ENCODE measurements at places on chromosomes 6 and 20. TPM values are rescaled to one million over a fixed set of nuclear protein-coding genes. Genes with fewer than 3 reads are reported as not detected.

GRCh38 chr6:145137425-145137824, 597.9 kb downstream of the EPM2A start:
- H3K27me3 ChIP-seq: no peaks in the 10 kb centered on the region
- no peak for DNase-seq
- H3K4me3 ChIP-seq: no peak overlapping the region
- H3K27ac ChIP-seq: no peak overlapping the region
- H3K4me1 ChIP-seq: no peaks in the 10 kb centered on the region
- no peaks in the 10 kb centered on the region for H3K36me3 ChIP-seq

DNA sequence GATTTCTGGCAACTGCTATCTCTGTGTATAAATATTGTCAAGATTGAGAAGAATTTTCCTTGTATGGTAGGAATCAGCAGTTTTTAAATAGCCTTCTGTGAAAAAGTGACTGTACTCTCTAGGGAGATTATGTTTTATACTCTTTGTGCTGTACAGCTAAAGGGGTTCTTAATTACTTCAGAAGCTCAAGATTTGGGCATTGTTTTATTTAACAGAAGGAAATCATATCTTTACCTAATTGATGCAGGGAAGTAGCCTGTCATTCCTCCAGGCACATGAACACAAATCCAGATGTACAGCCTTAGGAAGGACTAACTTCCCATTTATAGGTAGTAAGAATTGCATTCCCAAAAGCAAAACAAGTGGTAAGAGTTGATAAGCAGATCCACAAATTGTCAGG, 1.3 kb downstream of the CALHM5 start:
- H3K27ac ChIP-seq: peak overlapping the region; percentile 77
- no peaks in the 10 kb centered on the region for H3K27me3 ChIP-seq
- peaks cover 6% of the 10 kb centered on the region for H3K36me3 ChIP-seq
- no peak for DNase-seq
- peaks cover 16% of the 10 kb centered on the region for H3K4me1 ChIP-seq
- peak overlapping the region; percentile 45 for H3K4me3 ChIP-seq

DNA sequence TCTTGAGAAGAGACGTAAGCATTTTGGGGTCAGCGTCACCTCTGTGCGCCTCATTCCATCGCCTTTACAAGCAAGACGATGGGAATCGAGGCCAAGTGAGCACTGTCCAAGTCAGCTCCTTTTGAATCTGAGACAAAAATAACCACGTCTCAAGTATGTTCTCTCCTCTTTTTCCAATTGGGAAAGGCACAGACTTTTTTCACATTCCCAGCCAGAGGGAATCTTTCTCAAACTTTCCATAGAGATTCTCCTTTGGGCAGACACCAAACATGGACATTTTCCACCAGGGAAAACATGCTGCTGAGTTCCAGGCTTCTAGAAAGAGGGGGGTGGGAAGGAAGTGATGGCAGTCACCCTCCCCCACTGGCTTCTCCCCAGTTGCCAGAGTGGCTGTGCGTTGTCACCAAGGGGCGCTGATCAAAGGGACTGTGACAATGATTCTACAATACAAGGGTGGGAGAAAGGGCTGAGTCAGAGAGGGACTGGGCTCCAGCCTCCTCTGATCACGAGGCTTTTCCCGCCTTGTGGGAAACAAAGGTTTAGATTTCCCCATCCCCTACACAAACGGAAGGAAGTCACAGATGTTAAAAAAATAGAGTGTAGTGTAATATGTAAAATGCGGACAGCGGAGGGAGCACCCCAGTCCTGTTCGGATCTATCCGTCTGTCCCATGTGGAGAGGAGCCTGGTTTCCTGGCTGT, 281.9 kb upstream of the RNF24 start:
- no peaks in the 10 kb centered on the region for H3K27me3 ChIP-seq
- no peaks in the 10 kb centered on the region for H3K36me3 ChIP-seq
- H3K4me3 ChIP-seq: no peak overlapping the region
- no peaks in the 10 kb centered on the region for H3K4me1 ChIP-seq
- DNase-seq: no peak

- no peak overlapping the region for H3K4me3 ChIP-seq
- DNase-seq: no peak
- no peaks in the 10 kb centered on the region for H3K36me3 ChIP-seq
- H3K4me1 ChIP-seq: no peaks in the 10 kb centered on the region
Observed at GRCh38 chr20:48007351-48007750, 222.1 kb upstream of the SULF2 start.

DNA sequence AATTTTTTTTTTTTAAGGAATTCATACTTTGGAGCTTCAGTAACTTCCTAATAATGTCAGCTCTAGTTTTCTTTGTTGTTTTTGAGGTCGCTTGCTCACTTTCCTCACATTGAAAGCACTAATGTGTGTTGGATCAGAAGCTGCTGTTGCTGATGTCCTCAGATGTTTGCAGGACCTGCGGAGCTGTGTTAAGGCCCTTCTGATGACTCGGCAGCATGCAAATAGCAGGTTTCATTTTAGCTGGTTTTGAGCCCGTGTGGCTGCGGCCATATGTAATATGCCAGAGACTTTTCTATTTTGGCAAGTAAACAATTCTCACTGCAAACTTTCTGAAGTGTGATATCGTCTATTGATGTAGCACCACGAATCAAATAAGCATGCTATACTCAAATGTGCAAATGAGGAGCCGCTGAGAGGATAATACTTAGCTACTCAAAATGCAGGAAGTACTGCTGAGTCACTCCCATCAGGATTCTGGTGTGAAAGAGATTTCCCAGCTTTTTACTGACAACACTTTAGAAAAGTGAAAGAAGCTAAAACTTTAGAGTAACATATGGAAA, 187.8 kb downstream of the SASH1 start:
- no peaks in the 10 kb centered on the region for H3K4me1 ChIP-seq
- H3K36me3 ChIP-seq: peaks cover 90% of the 10 kb centered on the region
- H3K27ac ChIP-seq: peak overlapping the region; percentile 33
- peak overlapping the region; percentile 12 for H3K4me3 ChIP-seq

GRCh38 chr6:131776985-131777384, 30.8 kb upstream of the ENPP1 start:
- no peaks in the 10 kb centered on the region for H3K36me3 ChIP-seq
- H3K27ac ChIP-seq: no peak overlapping the region
- DNase-seq: no peak
- no peak overlapping the region for H3K4me3 ChIP-seq
- H3K27me3 ChIP-seq: no peaks in the 10 kb centered on the region
- no peaks in the 10 kb centered on the region for H3K4me1 ChIP-seq

- no peaks in the 10 kb centered on the region for H3K36me3 ChIP-seq
- H3K27me3 ChIP-seq: no peaks in the 10 kb centered on the region
- H3K4me1 ChIP-seq: no peaks in the 10 kb centered on the region
- H3K4me3 ChIP-seq: no peak overlapping the region
- no peak for DNase-seq
- H3K27ac ChIP-seq: no peak overlapping the region
Observed at GRCh38 chr6:72721346-72721745, 99.5 kb downstream of the KCNQ5 start.

The EYA2 gene
- total RNA-seq: 3.5 TPM

Data from lower lobe of right lung (tissue), 2 donors.